Sigmoid colon (tissue), 7 donors: ENCODE measurements at places on chromosomes 1 and 21. TPM values are rescaled to one million over a fixed set of nuclear protein-coding genes. Genes with fewer than 3 reads are reported as not detected.

DNA sequence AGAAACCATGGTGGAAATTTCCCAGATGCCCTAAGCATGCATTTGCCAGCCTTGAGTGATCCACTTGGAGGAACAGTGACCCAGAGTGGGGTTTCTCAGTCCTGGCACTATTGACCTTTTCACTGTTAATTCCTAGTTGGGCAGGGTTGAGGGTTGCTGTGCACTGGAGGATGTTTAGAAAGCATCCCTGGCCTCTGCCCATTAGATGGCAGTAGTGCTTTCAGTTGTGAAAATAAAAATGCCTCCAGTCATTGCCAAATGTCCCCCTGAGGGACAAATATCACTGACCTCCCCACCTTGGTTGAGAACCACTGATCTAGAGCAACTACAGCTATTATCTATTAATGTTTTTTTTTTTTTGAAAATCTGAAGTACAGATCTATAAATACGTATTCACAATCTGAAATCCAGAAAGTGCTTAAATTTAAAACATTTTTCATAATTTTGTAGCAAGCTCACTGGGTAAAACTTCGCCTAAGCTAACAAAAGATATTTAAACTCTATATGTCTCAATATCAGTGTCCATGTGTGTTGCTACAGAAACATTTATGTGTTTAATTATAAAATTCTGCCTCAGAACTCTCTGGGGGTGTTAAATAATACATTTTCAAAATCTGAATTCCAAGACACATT, 27.3 kb downstream of the F3 start:
- no peak for DNase-seq

- DNase-seq = no peak
These were observed 197.1 kb downstream of the KCNK2 start for GRCh38 chr1:215279682-215280081.

DNA sequence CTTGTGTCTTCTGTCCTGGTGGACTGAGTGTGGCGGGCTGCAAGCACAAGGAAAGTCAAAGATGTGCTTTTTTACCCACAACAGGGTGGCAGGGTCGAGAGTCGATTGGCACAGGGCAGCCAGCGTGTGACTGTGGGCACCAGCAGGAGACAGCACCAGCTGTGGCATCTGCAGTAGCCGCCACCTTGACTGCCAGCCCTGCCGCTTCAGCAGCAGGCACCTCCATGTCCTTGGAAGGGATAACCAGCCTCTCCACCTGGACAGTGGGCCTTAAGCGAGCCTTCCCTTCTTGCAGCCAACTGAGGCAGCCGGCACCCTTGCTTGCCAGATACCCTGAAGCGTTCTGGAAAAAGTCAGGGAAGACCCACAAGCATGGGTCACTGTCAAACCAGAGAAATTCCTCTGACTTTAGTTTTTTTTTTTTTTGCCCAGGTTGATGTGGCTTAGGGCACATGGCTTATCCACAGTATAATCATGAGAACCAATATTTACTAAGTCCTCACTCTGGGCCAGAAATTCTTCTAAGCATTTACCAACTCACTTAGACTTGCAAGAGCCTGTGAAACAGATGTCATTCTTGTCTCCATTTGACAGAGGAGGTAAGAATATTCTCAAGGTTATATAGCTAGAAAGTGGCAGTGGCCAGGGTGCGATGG, 30.1 kb upstream of the PTGFRN start:
- no peak for DNase-seq

FMO1 gene
- 0.28 TPM for total RNA-seq

LCE3D gene
- not detected for total RNA-seq

BRDT gene
- total RNA-seq = not detected
